Cortex of kidney (tissue), 1 donor: ENCODE measurements at places on chromosomes 12 and 14.

DNA sequence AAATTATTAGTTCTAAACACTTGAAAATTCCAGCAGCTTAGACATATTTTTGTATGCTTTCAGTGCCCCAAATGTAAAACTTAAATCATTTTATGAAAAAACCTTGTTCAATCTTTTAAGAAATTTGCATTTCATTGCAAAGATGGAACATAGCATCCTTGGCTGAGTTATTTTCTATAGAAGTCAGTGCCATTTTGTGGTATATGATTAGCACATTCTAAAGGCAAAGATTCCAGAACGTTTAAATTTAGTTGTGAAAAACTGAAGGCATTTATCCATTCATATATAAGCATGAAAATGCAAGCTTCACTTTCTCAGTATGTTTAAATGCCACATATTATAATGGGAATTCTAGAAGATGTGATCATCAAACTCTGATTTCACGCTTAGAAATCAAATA lies 332.1 kb downstream of the APAF1 start:
- no peak for DNase-seq

DNA sequence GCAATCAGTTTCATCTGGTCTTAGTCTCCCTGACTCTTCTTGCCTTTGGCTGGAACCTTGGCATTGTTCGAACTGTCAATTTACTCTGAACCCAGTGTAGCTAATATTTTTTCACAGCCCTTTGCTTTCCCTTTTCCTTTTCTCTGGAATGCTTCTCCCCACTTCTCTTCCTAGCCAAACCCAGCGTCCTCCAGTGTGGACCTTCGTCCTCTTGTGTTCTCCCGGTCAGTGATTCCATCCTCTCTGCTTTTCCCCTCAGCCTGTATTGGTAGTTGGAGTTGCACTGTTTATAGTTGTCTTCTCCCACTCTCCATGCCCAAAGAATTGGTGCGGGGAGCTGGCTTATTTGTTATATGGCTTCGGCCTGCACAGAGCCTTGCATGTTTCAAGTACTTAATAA lies 9.4 kb downstream of the ACVR1B start:
- no peak for DNase-seq

- DNase-seq: no peak
Observed at GRCh38 chr14:60327447-60328331, 78.7 kb downstream of the PPM1A start.

DNA sequence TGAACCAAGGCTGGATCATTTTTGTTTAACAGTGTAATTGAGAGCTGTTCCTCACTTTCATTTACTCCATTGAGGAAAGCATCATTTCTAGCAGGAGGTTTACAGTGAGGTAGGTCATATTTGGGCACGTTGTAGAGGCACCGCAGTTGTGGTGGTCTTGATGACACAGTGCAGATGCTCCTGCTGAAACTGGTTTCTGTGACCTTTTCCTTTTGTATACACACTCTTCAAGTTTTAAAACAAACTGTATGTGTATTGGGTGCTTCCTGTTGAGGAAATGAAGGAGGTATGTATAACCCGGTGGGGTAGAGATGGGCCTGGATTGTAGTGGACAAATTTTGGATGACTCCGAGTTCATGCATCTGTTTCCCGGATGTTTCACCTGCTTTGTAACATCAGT lies 456.3 kb upstream of the RGS6 start:
- DNase-seq: no peak

DNA sequence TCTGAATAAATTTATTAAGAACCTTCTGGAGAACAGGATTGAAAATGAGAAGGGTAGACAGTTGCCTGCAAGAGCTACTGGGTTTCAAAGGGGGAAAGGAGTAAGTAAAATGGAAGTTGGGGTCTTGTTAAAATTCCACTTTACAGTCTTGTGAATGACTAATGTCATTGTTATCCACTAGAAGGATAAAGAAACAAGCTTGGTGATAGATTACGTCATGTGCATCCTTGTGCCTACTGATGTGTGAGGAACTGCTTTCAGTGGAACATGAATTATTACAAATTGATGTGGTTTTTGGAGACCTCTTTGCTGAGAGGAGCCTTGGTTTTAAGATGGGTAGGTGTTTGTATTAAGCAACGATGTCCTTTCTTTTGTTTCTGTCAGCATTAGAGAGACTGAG lies 272.5 kb upstream of the PRICKLE1 start:
- DNase-seq: no peak

DNA sequence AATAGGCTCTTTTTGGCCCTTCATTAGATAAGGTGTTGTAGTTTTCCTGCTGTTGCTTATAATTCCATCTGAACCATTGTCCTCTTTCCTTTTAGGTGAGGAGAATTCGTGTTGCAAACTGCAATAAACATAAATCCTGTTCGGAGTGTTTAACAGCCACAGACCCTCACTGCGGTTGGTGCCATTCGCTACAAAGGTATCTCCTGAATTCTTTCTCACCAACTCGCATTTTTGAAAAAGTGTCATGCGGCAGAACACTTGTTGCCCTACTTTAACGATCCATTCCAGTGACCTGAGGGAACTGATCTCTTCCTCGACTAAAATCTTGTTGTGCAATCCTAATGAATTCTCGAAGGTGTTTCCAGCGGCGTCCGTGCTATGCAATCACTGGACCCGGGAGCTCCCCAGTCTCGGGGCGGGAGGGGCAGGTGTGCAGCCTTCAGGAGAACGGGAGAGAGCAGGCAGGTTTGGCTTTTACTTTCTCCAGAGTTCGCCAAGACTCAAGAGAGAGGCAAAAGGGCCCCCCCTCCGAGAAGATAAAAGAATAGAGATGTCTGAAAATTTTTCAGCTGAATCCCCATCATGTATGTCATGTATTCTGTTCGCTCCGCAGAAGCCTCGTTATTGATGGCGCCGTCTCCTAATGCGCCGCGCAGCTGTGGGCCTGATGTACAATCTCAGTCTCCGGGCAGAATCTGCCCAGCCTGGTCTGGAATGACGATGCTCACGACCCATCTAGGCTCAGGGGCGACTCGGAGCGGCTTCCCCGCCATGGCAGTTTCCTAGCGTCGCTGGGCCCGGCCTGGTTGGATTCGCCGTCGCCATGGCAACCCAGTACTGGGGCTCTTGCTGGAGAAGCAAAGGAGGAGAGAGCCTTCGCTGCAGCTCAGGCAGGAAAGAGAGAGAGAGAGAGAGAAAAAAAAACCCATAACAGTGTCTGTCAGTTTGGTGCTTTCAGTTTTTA lies 38.2 kb downstream of the PLXNC1 start:
- no peak for DNase-seq

DNA sequence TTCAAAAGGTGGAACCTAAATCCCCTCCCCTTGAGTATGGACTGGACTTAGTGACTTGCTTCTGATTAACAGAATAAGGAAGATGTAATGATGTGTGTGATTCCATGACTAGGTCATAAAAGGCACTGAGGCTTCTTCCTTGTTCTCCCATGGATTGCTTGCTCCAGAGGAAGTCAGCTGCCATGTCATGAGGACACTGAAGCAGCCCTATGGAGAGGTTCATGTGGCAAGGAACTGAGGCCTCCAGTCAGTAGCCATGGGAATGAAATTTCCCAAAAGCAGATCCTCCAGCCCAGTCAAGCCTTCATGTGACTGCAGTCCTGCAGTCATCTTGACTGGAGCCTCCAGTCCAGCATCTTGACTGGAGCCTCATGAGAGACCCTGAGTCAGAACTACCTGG lies 10.7 kb downstream of the TMBIM4 start:
- no peak for DNase-seq

GRCh38 chr12:6219980-6220379 lies 19.8 kb downstream of the CD9 start:
- DNase-seq: no peak

- DNase-seq: no peak
Observed at GRCh38 chr14:96250485-96250884, 5.5 kb upstream of the BDKRB1 start.

- DNase-seq: no peak
Observed at GRCh38 chr12:88206601-88207000, 64.5 kb downstream of the TMTC3 start.

DNA sequence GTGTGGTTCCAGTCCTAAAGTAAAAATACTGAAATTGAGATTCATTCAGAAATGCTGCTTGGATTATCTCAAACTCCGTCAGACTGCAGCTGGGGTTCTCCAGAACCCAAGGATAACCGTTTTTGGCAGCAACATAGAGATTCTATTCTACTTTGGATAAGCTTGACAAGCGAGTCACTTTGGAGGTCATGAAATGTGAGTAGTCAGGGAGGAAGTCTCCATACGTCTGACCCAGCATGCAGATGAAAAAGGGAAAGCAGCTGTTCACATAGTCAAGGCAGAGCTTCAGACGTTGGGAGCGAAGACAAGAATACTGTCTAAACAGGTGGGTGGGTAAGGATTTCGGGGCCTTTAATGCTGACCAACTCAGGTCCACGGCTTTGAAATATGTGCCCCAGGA lies 14.9 kb upstream of the HSP90B1 start:
- no peak for DNase-seq

DNA sequence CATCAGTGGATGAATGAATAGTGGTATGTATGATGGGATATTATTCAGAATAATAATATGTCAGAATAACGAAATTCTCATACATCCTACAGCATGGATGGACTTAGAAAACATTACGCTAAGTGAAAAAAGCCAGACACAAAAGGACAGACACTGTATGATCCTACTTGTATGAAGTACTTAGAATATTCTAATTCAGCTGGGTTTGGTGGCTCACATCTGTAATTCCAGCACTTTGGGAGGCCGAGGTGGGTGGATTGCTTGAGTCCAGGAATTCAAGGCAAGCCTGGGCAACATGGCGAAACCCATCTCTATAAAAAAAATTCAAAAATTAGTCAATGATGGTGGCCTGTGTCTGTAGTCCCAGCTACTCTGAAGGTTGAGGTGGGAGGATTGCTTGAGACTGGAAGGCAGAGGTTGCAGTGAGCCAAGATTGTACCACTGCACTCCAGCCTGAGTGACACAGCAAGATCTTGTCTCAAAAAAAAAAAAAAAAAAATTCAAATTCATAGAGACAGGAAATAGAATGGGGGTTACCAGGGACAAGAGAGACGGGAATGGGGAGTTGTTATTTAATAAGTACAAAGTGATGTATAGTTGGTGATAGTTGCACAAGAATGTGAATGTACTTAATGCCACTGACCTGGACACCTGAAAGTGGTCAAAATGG lies 132.3 kb downstream of the CHST11 start:
- no peak for DNase-seq

DNA sequence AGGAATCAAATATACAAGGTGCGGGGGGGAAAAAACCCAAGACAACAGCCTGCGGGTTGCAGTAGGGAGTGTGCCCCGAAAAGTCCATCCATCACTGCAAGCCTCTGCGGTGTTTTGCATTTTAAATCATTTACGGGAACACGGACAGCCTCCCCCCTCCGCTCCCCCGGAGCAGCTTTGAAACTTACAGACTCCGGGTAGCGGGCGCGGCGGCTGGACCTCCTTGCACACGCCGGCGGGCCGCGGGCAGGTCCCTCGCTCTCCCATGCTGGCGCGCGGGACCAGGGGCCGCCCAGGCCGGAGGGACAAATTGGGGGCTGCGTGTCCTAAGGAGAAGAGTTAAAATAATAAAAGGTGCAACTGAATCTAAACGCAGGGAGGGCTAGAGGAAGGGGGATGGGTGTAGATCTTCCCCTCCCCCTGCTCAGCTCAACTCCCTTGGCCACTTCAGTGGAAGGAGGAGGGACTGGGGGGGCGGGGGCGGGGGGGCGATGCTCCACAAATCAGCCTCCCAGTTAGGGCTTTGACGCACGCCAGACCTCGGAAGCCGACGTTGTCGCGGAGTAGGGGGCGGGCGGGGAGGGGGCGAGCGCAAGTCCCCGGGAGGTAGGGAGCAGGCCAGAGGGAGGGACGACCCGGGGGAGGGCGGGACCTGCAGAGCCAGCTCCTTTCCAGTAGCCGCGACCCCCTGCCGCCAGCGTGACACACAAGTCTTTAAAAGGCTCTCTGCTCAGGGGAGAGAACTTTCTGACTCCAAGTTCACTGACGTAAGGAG lies at the start of gene KCNJ8:
KCNJ8 (minus strand) TSS at position 349 of the 775 bp plus-strand sequence. CDS start 1,090 bp downstream, outside the sequence.
- no peak for DNase-seq

DNA sequence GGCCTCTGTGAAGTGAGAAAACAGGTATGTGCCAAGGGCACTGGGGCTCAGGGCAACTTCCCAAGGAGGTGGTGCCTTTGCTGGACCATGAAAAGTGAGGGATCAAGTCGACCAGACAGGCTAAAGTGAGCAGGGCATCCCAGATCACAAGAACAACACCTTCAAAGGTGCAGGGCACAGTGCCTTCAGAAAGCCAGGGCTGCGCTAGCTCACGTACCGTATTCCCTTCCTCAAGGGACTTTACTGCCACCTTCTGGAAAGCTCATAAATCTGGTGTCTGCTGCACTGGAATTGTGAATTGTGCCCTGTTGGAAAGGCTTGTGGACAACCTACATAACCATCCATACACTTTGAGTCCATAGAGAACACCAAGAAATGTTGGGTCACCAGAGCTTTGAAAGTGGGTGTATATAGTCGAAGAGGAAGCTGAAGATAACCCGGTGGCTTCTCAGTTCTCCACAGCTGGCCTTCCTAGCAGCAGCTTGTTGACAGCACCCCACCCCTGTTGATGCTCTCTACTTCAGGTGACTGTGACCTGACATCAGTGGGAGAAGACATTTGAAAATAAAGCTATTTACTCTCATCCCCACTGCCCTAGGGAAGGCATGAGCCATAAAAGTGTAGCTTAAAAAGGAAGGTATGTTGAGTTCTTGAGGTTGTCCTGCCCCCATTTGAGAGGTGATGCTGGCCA lies 24.5 kb downstream of the FIGNL2 start:
- DNase-seq: no peak

- DNase-seq: no peak
Observed at GRCh38 chr12:52310622-52311284, 10.4 kb downstream of the KRT83 start.

DNA sequence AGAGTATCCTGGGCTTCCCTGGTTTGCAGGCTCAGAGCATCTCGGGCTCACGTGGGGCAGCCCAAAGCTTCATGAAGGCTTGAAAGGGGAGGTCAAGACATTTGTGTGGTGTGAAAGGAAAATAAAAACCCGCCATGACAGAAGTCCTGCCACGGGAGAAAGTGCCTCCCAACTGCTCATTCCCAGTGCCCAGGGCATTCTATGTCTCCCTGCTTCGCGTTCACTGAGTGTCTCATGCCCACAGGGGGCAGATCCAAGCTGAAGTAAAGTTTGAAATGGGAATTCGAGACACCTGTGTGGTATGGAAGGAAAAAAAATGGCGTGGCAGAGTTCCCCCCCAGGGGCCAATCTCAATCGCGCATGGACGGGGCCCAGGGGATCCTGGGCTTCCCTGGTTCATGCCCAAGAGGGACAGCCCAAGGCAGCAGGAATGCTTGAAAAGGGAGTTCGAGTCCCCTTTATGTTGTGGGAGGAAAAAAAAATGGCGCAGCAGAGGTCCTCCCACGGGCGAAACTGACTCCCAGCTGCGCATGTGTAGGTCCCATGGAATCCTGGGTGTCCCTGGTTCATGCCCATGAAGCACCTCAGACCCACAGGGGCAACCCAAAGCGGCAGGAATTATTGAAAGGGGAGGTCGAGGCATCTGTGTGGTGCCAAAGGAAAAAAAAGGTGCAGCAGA lies 576.7 kb downstream of the ALG10 start:
- DNase-seq: no peak

DNA sequence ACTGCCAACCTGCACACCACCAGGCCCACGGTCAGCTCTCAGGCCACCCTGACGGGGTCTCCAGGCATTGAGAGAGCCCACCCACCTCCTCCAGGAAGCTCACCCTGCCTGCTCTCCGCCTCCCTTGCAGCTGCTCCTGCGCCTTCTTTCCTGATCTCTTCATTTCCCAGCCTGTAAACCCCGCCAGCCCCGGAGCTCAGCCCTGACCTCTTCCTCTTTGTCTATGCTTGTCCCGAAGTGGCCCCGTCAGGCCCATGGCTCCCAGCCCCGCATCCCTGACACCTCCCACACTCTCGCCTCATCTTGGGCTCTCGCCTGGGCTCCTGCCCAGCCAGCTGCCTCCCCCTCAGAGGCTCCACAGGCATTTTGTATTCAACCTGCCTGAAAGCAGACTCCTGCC lies 139.3 kb downstream of the CALM1 start:
- no peak for DNase-seq

GRCh38 chr12:94039914-94040313 lies 108.5 kb upstream of the PLXNC1 start:
- DNase-seq: no peak
